ENCODE measurements at places on chromosomes 12 and 14. TPM values are rescaled to one million over a fixed set of nuclear protein-coding genes. Genes with fewer than 3 reads are reported as not detected.

Gene TMBIM6
- total RNA-seq = 192 TPM

Gene CACNA2D4
- 0.70 TPM for total RNA-seq

Gene OVCH1
- total RNA-seq = not detected

Gene POTEM
- total RNA-seq = not detected

Gene NABP2
- total RNA-seq = 32.0 TPM

Gene CLEC4C
- not detected for total RNA-seq

Gene SERPINA12
- total RNA-seq = not detected

Gene RBP5
- 0.95 TPM for total RNA-seq

Gene SIVA1
- 217 TPM for total RNA-seq

Gene MAGOHB
- 14.2 TPM for total RNA-seq

Gene RPGRIP1
- not detected for total RNA-seq

DNA sequence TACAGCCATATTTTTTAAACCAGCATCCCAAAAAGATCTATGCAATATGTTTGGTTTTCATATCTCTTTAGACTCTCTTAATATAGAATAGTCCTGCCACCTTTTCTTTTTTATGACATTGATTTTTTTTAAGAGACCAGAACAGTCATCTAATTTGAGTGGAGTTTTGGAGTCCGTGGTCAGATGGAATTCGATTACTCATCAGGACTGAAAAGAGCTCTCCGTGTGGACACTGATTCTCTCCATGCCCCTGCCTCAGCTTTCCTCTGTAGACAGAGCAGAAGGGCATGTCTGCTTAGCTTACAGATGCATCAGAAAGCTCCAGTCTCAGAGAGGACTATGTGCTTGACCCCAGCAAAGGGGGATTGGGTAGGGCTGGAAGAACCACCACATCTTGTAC is 27.8 kb downstream of the SMCO2 start:
- no peak overlapping the region for H3K4me3 ChIP-seq
- H3K36me3 ChIP-seq = no peaks in the 10 kb centered on the region
- peak; percentile 66 for DNase-seq
- no peaks in the 10 kb centered on the region for H3K4me1 ChIP-seq

DNA sequence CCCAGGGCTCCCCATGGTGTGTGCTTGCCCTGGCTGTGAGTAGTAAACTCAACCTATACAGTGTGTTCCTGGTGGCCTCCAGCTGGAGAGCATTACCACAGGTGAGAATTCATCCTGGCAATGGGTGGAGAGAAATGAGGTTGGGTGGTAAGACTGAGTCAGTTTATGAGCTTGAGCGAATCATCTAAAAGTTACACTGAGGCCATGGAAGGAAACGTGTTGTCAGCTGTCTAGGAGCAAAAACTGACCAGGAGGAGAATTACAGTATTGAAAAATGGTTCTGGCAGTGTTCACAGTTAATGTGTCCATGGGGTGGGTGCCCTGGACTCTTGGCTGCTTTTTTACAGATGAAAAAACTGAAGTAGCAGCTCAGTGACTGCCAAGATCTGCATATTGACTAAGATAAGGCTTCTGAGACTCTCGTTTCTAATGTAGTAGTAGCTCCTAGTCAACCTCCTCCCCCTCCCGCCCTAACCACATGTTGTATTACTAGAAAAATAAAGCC is 202.0 kb upstream of the AMIGO2 start:
- no peak overlapping the region for H3K4me3 ChIP-seq
- H3K27me3 ChIP-seq = no peaks in the 10 kb centered on the region
- H3K4me1 ChIP-seq = no peaks in the 10 kb centered on the region
- DNase-seq = peak; percentile 77
- H3K36me3 ChIP-seq = no peaks in the 10 kb centered on the region

DNA sequence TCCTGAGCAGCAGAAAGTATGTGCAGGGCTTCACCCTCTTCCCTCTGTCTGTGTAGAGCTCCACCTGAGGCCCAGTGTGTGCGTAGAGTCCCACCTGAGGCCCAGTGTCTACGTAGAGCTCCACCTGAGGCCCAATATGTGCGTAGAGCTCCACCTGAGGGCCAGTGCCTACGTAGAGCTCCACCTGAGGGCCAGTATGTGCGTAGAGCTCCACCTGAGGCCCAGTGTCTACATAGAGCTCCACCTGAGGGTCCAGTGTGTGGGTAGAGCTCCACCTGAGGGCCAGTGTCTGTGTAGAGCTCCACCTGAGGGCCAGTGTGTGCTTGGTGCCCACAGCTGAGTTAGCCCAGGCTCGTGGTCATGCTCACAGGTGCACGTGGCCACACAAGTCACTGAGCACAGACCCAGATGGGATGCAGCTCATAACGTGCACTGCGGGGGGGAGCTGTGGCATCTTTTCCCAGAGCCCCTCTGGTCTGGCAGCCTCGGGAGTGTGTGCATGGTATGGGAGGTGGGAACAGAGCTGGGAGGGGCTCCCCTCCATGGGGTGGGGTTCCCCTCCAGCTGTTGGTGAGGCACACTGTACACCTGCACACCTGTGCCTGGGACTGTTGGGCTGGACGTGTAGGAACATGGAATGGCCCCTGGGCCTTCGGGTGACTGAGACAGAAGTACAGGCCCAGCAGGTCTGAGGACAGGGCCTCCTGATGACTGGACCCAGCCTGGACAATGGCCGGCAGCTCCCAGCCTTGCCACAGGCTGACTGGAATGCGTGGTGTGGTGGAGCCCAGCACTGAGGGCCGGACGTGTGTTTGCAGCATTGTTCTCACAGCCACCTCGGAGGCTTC is 20.1 kb downstream of the PACS2 start:
- H3K27ac ChIP-seq = no peak overlapping the region
- H3K4me3 ChIP-seq = no peak overlapping the region
- DNase-seq = no peak
- no peaks in the 10 kb centered on the region for H3K36me3 ChIP-seq
- peaks cover 3% of the 10 kb centered on the region for H3K4me1 ChIP-seq

- H3K36me3 ChIP-seq = no peaks in the 10 kb centered on the region
- H3K27me3 ChIP-seq = no peaks in the 10 kb centered on the region
- no peaks in the 10 kb centered on the region for H3K4me1 ChIP-seq
- peak; percentile 72 for DNase-seq
- H3K4me3 ChIP-seq = no peak overlapping the region
- no peak overlapping the region for H3K27ac ChIP-seq
These were observed 150.8 kb upstream of the FSCB start for GRCh38 chr14:44657696-44658388.

- no peak overlapping the region for H3K27ac ChIP-seq
- no peaks in the 10 kb centered on the region for H3K27me3 ChIP-seq
- H3K4me3 ChIP-seq = no peak overlapping the region
- DNase-seq = peak; percentile 87
These were observed 56.2 kb upstream of the NID2 start for GRCh38 chr14:52124791-52125684.

DNA sequence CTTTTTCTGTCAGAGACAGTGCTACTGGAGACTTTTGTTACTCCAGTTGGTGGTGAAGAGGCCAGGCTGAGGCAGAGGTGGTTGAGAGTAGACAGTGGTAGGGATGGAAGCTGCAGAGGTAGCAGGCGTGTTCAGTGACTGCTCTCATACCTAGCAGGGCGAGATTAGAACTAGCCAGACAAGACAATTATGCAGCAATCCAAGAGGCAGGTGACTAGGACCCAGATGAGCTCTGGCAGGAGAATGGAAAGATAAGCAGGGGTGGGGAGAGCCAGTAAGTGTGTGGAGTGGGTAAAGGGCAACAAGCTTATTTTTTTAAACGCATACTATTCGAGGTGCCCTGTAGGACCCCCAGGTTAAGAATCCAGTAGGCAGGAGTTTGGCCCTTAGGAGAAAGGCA is 4.8 kb downstream of the PPP1R36 start:
- DNase-seq = no peak
- peaks cover 20% of the 10 kb centered on the region for H3K27me3 ChIP-seq
- no peak overlapping the region for H3K27ac ChIP-seq
- no peak overlapping the region for H3K4me3 ChIP-seq

- no peaks in the 10 kb centered on the region for H3K36me3 ChIP-seq
- no peak overlapping the region for H3K27ac ChIP-seq
- H3K4me1 ChIP-seq = peaks cover 17% of the 10 kb centered on the region
- no peak for DNase-seq
- H3K27me3 ChIP-seq = no peaks in the 10 kb centered on the region
These were observed 30.4 kb upstream of the TRAF3 start for GRCh38 chr14:102746634-102747438.

DNA sequence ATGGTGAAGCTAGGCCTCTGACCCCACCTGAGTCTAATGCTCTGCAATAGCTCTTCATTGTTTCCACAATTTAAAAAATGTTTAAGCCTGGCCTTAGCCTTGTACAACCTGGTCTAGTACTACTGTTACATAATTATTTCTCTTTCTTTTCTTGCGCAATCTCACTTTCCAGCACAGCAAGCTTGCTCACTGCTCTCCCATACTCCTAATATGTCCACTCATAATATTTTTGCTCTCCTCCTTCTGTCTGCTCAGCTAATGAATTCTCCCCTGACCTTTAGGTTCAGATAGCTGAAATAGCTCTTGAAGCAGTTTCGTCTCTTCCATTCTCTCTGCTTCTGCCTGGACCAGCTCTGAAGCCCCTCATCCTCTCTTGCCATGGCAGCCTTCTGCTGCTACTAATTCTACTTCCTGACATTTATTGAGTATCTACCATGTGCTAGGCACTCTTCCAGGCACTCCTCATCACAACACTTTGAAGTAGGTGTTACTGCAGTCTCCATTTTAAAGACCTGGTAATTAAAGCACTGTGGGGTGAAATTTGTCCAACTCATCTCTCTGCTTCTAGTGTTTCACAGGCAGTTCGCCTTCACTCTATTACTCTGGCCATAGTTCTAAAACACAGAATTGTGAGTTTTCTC is 2.8 kb upstream of the SLC48A1 start:
- no peak for DNase-seq
- no peak overlapping the region for H3K4me3 ChIP-seq
- H3K4me1 ChIP-seq = peaks cover 5% of the 10 kb centered on the region
- H3K36me3 ChIP-seq = no peaks in the 10 kb centered on the region
- no peaks in the 10 kb centered on the region for H3K27me3 ChIP-seq
- H3K27ac ChIP-seq = no peak overlapping the region

GRCh38 chr14:64848239-64848638 is 31.5 kb downstream of the SPTB start:
- H3K27me3 ChIP-seq = no peaks in the 10 kb centered on the region
- no peaks in the 10 kb centered on the region for H3K36me3 ChIP-seq
- H3K4me1 ChIP-seq = peaks cover 17% of the 10 kb centered on the region
- DNase-seq = no peak
- H3K4me3 ChIP-seq = no peak overlapping the region

- H3K36me3 ChIP-seq = no peaks in the 10 kb centered on the region
- H3K27me3 ChIP-seq = no peaks in the 10 kb centered on the region
- H3K4me3 ChIP-seq = peak overlapping the region; percentile 99
- DNase-seq = peak; percentile 78
- H3K27ac ChIP-seq = peak overlapping the region; percentile 80
These were observed 809 bp downstream of the PRKD1 start for GRCh38 chr14:29926701-29927375.

DNA sequence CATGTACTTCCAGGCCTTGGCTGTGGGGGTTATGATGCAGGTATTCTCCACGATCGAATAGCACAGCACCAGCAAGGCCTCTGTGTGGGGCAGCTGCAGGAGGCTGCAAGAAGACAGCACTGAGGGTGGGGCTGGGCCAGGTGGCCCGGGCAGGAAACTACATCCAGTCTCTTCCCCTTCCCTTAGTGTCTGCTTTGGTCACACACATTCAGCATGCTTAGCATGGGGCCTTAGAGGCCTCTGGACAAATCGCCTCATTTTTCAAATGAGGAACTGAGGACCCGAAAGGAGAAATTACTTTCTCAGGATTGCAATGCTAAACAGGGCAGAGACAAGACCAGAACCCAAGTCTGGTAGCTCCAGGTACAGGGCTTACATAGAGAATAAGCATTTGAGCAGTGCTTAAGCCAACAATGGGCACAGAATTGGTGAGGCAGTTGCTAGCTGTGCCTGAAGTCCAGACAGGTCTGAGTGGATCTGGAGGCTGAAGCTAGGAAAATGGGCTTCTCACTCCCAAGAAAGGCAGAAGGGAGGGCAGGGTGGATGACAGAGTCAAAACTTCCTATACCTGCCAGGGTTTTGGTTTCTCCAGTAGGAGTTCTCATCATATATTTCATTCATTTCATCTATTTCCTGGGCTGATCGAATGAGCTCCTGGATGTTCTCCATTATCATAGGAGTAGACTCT is 3.5 kb downstream of the ACRBP start:
- no peaks in the 10 kb centered on the region for H3K27me3 ChIP-seq
- H3K27ac ChIP-seq = no peak overlapping the region
- H3K4me1 ChIP-seq = no peaks in the 10 kb centered on the region
- no peak for DNase-seq
- no peak overlapping the region for H3K4me3 ChIP-seq

DNA sequence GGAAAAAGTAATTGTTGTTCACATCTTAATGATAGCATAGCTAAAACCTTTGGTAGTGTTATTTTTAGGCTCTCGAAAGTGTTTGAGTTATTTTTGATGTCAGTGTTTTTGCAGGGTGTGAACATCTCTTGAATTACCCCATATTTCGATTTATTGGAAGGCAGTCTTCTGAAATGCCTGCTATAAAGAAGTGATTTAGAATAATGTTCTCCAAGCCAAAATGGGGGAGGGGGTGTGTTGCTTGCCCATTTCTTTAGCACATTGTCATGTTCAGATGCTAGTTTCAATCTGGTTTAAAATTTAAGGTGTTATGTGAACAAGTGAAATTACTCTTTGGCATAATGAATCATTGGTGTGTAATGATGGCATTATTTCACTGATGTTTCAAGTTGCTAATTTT is 110.6 kb downstream of the SYNE2 start:
- no peak for DNase-seq
- no peaks in the 10 kb centered on the region for H3K4me1 ChIP-seq
- no peak overlapping the region for H3K27ac ChIP-seq
- H3K36me3 ChIP-seq = no peaks in the 10 kb centered on the region
- no peak overlapping the region for H3K4me3 ChIP-seq

GRCh38 chr12:31387466-31387865 is 61.5 kb upstream of the SINHCAF start:
- H3K4me3 ChIP-seq = no peak overlapping the region
- no peaks in the 10 kb centered on the region for H3K27me3 ChIP-seq
- peaks cover 15% of the 10 kb centered on the region for H3K4me1 ChIP-seq
- peak; percentile 7 for DNase-seq
- peaks cover 60% of the 10 kb centered on the region for H3K36me3 ChIP-seq

DNA sequence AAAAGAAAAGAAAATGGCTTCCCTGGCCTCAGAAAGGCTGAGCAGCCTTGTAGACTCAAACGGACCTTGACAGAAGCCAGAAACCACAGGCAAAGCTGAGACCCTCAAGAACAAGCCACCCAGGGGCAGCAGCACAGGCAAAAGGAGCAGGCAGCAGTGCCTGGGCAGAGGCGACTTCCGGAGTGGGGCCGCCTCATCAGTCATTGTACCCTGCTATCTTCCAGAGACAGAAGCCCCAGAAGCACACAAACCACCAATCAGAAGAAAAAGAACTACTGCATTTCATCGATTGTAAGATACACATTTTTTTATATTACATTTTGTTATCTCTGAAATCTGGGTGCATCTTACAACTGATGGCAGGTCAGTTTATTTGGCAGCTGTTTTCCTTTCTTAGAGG is 58.2 kb upstream of the ZFP36L1 start:
- H3K4me1 ChIP-seq = no peaks in the 10 kb centered on the region
- no peak for DNase-seq
- no peak overlapping the region for H3K4me3 ChIP-seq

All from cardiac muscle cell (in vitro differentiated cells and primary cell).